DMS53 (cell line): ENCODE measurements at places on chromosomes 7 and 10.

DNA sequence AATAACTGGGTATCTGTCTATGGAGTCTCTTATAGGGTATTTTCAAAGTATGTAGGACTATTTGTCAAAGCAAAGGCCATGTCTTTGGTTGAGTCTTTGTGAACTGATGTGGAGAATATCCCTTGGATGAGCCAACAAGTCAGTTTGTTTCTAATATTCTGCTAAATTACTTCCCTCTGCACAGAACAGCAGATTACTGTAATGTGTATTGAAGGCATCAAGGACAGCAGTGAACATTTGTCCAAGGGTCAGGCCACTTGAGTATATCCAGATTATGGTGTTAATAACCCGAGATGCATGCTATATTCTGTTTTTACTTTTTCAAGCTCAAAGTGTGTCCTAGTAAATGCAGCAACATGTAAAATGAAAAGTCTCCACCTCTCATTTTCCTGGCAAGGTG is 144.2 kb upstream of the GLI3 start:
- DNase-seq, result no peak

DNA sequence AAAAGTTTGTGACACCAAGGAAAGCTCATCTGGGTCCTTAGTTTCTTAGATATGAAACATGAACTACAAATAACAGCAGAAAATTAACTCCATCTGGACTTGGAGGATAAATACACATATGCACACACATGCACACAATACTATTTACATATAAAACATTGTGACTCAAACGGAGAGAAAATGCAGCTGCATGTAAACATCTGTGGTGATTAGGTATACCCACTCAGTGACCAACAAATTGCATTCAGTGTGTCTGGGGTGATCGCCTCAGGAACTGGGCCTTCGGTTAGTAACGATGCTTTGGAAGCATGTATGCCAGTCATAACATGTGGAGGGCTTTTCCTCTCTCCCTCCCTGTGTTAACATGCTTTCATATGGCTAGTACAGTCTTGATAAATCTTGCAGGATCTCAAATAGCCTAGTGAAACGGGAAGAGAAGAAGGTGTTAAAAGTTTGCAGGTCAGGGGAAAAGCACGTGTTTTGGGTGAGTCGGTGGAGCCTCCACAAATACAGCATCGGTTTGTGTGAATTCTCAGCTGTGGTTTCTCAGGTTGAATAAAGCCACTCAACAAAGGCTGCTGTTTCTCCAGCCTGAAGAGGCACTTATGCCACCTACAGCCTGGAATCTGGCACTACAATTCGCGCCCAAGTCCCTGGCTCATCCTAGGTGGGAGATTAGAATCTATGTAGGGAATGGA is 8.7 kb upstream of the GLRX3 start:
- DNase-seq, result peak; percentile 83

DNA sequence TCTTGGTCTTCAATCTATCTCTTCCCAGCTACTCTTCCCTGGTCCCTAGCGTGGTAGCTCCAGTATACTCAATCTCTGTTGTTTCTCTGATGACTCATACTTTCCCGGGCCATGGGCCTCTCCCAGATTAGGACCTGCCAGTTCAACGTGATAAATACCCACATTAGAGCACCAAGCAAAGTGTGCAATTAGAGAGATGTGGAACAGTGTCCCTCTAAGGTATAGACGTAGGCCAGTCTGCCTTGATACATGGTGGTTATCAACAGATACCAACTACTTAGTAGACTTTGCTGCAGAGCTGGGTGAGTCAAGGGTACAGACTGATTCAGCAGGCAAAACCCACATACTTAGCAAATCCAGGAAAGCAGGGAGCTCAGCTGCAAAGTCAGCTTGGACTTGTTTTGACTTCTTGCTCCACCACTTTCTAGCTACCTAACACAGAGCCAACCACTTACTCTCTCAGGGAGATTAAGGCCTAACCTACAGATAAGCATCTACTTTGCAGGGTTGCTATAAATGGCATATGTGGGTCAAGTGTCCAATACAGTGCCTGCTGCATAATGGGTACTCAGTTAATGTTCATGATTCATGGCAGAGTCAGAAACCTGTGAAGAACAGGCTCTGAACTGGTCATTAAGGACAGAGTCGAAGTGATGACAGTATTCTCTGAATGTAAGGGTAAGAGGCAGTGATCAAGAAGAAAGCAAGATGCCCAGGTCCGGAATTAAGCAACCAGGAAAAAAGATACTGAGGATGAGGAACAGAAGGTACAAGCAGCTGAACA is 176.1 kb downstream of the CHN2 start:
- DNase-seq, result peak; percentile 87

DNA sequence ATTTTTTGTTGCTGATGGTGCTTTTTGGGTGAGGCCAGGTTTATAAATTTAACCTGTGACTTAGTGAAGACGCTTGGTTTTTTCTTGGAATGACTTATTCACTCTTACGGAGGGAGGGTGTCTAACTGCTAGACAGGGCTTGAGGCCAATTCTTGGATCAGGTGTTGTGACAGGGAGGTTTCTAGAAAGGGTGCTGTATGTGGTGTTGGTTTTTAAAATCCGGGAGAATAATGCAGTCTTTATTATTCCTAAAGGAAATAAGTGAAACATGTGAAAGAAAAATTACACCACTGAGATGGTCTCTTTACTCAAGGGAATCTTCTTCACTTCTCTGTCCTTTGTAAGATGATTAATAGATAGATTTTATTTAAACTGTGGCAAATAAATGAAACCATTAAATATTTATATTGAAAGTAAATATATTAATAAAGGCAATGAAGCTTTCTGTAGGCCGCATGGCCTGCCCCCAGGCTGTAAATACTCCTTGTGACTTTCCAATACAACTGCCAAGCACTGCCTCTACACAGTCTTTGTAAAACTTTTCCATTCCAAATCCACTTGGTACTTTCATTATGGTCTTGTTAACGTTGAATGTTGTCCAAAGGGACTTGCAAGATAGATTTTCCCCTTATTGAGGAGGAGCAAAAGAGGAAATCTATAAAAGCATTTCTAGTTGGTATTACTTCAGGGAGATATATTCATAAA is 323.1 kb downstream of the SUGCT start:
- DNase-seq, result no peak

GRCh38 chr7:108711611-108712010 is 141.9 kb downstream of the DNAJB9 start:
- no peak for DNase-seq

DNA sequence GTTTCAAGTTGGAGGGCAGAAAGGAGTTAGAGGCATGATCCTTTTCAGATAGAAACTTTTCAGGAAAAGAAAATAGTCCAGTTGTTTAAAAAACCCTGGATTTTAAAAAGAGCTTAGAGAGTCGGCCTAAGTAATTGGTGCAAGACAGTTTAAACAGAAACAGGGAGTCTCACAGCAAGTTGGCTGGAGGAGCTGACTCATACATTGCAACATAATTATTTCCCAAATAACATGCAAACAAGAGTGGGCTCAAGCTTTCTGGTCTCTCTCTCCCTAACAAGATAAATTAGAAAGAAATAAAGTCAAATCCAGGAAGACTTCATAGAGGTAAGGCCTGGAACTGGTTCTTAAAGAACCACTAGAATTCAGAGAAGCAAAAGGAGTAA is 100.3 kb upstream of the AGBL3 start:
- peak; percentile 27 for DNase-seq

DNA sequence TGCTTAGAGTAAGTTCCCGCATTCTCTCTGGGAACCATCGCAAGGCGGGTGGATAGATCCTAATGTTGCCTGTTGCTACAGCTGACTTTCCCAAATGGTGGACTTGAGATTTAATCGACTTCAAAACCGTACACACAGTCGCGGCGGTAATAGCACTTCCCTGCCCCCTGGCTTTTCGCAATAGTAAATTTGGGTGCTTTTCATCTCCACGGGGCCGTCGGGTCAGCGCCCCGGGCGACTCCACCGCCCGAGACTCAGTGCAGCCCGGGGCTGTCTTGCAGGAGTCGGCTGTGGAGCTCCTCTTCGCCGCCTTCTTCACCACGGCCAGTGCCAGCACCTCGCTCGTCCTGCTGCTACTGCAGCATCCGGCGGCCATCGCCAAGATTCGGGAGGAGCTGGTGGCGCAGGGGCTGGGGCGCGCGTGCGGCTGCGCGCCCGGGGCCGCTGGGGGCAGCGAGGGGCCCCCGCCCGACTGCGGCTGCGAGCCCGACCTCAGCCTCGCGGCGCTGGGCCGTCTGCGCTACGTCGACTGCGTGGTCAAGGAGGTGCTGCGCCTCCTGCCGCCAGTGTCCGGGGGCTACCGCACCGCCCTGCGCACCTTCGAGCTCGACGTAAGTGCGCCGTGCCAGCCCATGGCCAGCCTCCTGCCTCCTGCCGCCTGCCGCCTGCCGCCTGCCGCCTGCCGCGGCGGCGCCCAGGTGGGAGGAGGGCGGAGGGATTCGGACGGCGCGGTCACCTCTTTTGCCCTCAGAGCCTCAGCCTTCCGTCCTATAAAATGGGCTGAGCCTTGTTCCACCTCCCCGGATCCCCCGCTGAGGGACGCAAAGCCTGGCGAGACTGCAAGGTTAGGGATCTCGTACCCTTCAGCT is 5.3 kb downstream of the CYP26C1 start:
- DNase-seq, result peak; percentile 67

- DNase-seq, result no peak
Observed at GRCh38 chr7:127153315-127153714, 99.4 kb downstream of the GRM8 start.

GRCh38 chr10:126391192-126391885 is 3.1 kb upstream of the ADAM12 start:
- no peak for DNase-seq

DNA sequence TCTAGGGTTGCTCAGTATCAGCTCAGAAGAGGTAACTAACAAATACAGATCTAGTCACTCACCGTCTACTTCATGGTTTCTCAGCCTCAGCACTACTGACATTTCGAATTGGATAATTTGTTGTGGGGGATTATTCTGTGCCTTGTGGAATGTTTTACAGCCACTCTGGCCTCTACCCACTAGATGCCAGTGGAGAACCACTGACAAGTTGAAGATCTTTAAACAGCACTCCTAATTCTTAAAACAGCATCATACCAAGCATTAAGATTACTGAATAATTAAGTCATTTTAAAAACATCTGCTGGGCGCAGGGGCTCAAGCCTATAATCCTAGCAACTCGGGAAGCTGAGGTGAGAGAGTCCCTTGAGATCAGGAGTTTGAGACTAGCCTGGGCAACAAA is 82.6 kb downstream of the UPF2 start:
- no peak for DNase-seq

DNA sequence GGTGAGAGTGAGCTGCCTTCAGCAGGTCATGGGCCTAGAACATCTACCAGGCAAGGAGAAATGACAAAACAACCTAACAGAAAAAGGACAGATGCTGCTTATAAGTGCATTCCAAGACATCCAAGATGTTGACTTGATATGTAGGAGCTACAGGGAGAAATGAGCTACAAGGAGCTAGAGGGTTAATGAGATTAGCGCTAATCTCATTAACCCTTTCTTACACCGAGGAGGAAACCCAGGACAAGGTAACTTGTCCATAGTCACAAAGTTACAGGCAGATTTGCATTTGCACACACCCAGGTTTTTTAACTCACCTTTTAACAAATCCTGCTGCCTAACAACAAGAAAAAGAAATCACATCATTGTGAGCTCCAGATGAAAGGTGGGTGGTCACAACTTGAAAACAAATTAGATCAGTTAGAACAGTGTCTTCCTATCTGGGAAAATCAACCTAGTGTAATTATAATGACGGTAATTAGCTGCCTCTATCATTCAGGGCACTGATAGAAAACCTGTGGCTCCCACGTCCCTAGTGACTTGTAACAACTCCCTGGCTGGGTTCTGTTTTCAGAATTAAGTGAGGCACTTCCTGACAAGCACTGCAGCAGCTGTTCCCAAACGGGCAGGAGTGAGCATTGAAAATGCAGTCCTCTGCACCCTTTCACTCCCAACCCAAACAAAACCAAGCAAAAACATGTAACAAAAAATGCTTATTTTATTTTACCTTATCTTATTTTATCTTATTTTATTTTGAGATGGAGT is 5.7 kb downstream of the KIAA1549 start:
- no peak for DNase-seq

GRCh38 chr10:86958116-86958900 is at the start of gene SNCG:
TSS of gene SNCG (plus strand) at chr10:86958599. CDS start at chr10:86958698, 99 bp downstream.
- peak; percentile 61 for DNase-seq

GRCh38 chr7:43274752-43275151 is 162.3 kb downstream of the HECW1 start:
- DNase-seq, result no peak

DNA sequence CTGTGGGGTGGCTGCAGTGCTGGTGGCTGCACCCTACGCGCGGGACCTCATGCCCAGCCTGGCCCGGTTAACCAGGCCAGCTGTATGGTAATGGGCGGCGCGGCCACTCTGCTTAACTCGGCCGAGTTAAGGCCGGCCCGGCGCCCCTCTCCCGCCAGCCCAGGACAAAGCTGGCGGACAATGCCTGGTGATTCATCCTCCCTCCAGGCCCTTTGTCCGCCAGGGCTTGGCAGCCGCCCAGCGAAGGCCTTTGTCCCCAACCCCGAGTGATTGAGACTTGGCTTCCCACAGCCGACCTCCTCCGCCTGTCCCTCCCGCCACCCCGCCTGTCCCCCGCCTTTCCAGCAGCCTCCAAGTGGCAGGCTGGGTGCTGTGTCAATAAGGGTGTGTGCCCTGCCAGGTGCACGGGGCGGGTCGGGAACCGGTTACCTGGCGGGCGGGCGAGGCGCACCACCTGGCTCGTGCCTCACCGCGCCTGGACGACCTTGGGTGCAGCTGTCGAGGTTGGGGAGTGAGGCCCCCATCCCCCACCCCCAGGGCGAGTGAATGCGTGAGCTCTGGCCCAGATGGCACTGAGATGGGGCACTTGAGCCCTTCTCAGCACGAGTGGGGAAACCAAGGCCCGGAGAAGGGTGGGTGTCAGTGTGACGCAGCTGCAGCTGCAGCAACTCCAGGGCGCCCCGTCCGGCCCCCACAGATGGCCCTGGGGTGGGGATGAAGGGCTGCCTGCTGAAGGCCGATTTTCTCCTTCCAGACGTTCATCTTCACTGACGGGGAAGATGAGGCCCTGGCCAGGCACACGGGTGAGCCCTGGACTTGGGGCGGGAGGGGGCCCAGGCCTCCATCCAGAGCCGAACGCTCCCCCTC is 4.6 kb downstream of the LFNG start:
- peak; percentile 99 for DNase-seq

DNA sequence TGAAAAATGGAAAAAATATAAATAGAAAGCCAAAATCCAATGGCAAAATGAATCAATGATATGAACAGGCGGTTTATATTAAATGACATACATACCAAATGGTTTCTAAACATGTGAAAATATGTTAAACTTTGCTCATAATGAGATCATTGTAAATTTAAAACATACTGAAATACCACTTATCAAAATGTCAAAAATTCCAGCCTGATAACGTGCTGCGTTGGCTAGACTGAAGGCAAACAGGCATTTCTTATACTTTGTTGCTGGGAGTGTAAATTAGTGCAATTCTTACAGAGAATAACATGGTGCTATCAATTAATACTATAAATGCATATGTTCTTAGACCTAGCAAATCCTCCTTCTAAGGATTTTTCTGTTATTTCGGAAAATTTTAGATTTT is 225.8 kb upstream of the FAM3C start:
- no peak for DNase-seq

GRCh38 chr7:41197769-41198168 is 505.1 kb downstream of the INHBA start:
- DNase-seq, result no peak

GRCh38 chr7:123594813-123595241 is 6.8 kb upstream of the ASB15 start:
- DNase-seq, result peak; percentile 93
